ENCODE measurements at places on chromosomes 5 and 9. TPM values are rescaled to one million over a fixed set of nuclear protein-coding genes. Genes with fewer than 3 reads are reported as not detected.

Gene CCDC69
- 7.1 TPM for polyA plus RNA-seq

GRCh38 chr9:75200892-75201470 is 112.7 kb downstream of the OSTF1 start:
- DNase-seq = peak; percentile 67

Gene SPACA9
- 13.9 TPM for polyA plus RNA-seq

DNA sequence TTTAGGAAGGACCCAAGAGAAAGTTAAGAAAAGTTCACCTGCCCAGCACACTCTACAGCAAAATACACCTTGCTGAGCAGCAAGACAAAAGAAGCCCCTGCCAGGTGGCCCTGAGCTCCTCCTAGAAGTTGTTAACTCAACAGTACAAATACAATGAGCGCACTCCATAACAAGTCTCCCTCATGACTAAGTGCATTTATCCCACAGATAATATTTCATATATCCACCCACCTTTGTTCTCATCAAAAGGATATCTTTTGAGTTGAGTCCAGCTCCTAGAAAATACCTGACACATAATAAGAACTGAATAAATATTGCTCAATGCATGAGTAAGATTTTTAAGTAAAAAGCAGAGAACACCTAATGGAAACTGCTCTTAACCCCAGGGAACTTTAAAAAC is 73.3 kb downstream of the ABCA1 start:
- no peak for DNase-seq

DNA sequence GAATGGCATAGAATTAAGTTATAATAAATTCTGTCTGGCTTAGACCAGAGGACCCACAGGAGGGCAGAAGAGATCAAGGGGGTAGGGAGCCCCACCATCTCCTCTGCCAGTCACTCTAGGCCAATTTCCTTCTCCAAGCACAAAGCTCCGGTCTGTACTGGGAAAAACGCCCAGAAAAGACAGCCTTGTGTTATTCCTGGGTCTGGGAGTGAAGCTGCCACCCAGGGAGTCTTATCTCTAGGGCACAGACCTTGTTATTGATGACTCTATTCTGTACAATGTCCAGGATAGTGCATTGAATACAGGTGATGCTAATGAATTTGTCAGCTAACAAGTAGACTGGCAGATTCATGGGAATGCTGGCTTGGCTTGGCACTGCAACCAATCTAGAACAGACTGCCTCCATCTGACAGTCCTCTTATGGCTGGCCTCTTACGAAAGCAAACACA is 60.7 kb downstream of the MED27 start:
- no peak for DNase-seq

GRCh38 chr5:120734033-120734432 is 269.9 kb downstream of the PRR16 start:
- peak; percentile 6 for DNase-seq

GRCh38 chr5:143155455-143155854 is 248.0 kb downstream of the NR3C1 start:
- no peak for DNase-seq

Measured in spinal cord (tissue), 10 donors.